ENCODE measurements at places on chromosomes 6 and 20.

DNA sequence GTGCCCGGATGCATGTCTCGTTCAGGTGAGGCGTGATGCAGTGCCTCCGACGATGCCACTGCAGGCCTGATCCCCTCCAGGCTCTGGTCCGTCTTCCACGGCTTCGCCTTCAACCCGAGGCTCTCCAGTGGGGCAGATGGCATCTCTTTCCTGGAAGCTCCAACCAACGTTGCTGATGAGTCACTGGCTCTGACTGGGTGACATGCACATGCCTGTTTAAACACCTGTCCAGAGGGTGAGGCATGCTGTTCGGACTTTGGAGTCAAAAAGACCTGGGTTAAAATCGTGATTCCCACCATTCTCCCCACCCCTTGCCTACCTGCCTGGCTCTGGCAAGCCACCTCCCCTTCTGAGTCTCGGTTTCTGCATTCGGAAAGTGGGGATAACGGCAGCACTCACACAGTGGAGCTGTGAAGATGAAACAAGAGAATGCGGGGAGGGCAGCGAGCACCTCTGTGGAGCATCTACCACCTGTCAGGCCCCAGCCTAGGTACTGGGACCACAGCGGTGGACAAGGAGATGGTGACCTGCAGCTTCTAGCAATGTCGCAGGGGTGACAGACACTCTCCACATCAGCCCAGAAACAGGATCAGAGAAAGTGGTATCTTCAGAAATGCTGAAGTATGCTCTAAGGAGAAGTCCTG lies 8.5 kb upstream of the EDN3 start:
- DNase-seq = no peak

DNA sequence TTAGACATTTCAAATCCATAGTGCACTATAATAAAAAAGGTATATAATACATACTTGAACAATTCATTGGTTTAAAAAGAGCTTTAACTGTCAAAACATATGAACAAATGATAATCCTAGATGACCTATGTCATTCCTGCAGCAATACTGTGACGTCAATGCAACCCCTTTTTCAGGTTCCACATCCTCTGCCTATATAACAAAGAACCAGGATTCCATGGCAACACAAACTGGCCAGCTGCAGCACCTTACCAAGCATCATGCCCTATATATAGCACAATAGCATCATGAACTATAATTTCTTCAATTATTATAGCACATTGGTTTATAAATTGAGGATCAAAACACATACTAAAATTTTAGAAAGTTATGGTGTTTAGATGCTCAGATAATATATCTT lies 578 bp upstream of the PTCHD4 start:
- DNase-seq = no peak

GRCh38 chr6:91476000-91476399 lies 889.1 kb upstream of the MAP3K7 start:
- DNase-seq = no peak

DNA sequence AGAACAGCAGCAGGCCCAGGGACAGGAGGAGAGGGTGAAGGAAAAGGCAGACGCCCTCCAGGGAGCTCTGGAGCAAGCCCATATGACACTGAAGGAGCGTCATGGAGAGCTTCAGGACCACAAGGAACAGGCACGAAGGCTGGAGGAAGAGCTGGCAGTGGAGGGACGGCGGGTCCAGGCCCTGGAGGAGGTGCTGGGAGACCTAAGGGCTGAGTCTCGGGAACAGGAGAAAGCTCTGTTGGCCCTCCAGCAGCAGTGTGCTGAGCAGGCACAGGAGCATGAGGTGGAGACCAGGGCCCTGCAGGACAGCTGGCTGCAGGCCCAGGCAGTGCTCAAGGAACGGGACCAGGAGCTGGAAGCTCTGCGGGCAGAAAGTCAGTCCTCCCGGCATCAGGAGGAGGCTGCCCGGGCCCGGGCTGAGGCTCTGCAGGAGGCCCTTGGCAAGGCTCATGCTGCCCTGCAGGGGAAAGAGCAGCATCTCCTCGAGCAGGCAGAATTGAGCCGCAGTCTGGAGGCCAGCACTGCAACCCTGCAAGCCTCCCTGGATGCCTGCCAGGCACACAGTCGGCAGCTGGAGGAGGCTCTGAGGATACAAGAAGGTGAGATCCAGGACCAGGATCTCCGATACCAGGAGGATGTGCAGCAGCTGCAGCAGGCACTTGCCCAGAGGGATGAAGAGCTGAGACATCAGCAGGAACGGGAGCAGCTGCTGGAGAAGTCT lies 25.5 kb downstream of the C20orf173 start:
- DNase-seq = no peak

- DNase-seq = no peak
Observed at GRCh38 chr20:48432494-48432832, 395.3 kb downstream of the PREX1 start.

- no peak for DNase-seq
Observed at GRCh38 chr20:56897318-56897957, 268.3 kb downstream of the TFAP2C start.

DNA sequence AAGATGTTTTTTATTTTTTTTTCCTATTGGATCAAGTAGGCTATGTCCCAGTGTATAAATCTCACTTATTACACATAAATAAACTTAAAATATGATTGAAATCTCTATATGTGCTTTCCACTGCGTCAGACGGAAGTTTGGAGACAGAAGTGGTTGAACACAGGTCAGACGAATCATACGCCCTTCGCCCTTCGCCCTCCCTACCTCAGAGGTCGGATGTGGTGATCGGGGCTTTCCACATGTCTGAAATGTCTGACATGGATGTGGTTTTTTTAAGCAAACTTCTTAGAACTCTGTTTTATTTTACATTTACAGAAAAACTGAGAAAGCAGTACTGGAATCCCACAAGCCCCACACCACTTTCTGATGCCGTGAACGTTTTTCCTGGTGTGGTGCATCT lies 344.4 kb downstream of the THBS2 start:
- DNase-seq = no peak

DNA sequence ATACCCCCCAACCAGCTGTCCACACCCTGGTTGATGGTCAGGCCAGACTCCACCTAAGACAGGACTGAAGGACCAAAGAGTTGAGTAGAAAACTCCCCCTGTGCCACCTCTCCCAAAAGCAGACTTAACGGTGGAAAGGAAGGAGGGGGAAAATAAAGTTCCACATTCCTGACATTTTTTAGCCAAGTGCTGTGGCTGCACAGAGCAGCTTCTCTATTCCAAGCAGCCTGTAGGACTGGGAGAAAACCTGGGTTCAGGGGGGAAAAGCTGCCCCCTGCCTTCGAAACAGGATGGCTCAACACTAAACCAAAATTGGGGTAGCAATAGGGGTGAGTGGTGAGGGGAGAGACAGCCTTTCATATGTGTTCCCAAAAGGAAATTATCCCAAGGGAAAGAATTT lies 3.6 kb downstream of the TRAM2 start:
- no peak for DNase-seq

DNA sequence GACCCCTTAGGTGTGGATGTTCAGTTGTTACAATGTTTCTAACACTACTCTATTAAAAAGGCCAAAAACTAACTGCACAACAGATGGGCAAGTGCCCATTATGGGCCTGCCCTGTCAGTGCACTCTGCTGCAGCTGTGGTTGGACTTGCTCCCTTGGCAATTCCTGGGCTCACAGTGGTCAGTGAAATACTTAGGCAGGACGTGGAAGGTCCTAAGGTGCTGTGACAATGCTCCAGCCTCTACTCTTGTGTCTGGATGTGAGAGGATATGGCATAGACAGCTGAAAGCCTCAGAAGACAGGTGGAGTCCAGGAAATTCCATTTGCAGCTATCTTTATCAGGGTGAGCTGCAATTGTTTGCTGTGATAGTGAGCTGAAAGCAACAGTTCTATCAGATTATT lies 136.5 kb upstream of the OLIG3 start:
- DNase-seq = no peak

GRCh38 chr6:86251106-86251505 lies 608.4 kb upstream of the SYNCRIP start:
- DNase-seq = no peak

GRCh38 chr20:24653306-24653705 lies 183.9 kb downstream of the SYNDIG1 start:
- DNase-seq = no peak

GRCh38 chr20:54347166-54347833 lies 128.1 kb upstream of the DOK5 start:
- no peak for DNase-seq

GRCh38 chr6:42275376-42276033 lies 57.8 kb upstream of the MRPS10 start:
- DNase-seq = no peak

GRCh38 chr6:84182001-84182400 lies 45.4 kb downstream of the CEP162 start:
- no peak for DNase-seq
